ENCODE measurements at places on chromosomes 11 and 22.

- no peak for DNase-seq
These were observed 6.2 kb downstream of the MRGPRF start for GRCh38 chr11:69006816-69007215.

- DNase-seq, result peak; percentile 83
These were observed 548.0 kb downstream of the ETS1 start for GRCh38 chr11:128039140-128040021.

DNA sequence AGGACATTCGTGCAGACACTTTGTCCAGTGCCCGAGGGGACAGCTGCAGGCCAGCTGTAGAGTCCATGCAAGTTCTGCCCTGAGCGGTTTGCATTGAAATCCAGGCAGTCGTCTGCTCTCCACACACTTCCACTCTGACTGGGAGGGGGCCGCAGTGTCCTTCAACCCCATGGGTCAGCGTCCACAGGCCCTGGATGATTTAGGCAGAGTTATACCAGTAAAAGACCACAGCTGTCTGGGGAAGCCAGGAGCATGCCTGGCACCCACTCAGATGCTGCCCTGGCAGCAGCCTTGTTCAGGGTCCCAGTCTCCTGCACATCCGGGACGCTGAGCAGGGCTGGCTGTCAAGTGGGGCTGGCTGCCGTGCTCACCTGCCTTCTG, 26.5 kb downstream of the KRTAP5-5 start:
- no peak for DNase-seq

GRCh38 chr11:77402218-77402556, 71.7 kb downstream of the PAK1 start:
- no peak for DNase-seq

GRCh38 chr11:107293677-107294344, 163.8 kb downstream of the CWF19L2 start:
- DNase-seq, result no peak

- no peak for DNase-seq
These were observed 26.8 kb downstream of the ADM start for GRCh38 chr11:10331548-10332289.
